ENCODE measurements at places on chromosomes 1 and 21.

DNA sequence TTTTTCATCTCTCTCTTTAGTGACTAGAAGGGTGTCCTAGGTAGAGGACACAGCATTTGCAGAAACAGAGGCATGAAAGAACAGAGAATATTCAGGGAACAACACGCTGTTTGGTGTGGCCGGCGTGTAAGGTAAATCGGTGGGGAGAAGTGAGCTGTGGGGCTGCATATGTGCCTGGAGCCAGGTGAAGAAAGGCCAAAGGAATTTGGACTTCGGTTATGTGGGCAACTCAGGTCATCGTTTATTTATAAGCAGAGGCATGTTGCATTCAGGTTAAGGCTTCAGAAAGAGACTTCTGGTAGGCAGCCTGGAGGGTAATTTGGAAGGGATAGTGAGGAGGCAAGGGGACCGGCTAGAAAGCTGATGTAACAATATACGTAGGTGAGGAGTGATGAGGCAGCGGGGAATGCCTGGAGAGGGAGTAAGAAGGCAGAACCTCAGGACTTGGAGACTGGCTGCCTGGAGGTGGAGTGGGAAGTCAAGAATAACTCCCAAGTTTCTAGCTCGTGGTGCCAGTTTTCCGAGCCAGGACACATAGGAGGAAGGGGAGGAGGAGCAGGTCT, 64.1 kb upstream of the ACOT11 start:
- DNase-seq, result no peak

- DNase-seq, result no peak
Measured at GRCh38 chr1:175207971-175208370, 15.4 kb upstream of the KIAA0040 start.

DNA sequence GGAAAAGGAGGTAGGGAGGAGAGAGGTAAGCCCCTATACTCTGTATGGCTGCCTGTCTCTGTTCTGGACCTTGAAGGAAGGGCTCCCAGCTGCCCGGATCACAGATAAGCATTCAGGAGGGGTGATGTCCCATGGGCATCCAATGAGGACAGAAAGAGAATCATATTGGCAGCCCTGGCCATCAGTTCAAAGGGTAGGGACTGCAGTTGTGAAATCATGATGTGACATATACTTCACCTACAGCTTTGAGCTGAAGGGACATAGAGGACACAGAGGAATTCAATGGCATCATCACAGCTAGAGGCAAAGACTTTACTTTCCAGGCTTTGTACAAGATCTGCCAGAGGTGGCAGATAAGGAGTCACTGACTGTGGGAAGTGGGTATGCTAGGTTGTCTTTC, 21.6 kb downstream of the DDX20 start:
- DNase-seq, result no peak

- DNase-seq, result no peak
Measured at GRCh38 chr1:113780374-113781146, 21.3 kb upstream of the PHTF1 start.

- no peak for DNase-seq
Measured at GRCh38 chr21:44052071-44052829, 40.1 kb downstream of the TRAPPC10 start.

- no peak for DNase-seq
Measured at GRCh38 chr1:211985556-211986264, 49.6 kb downstream of the INTS7 start.

- no peak for DNase-seq
Measured at GRCh38 chr1:185400052-185400451, 83.0 kb upstream of the IVNS1ABP start.

- no peak for DNase-seq
Measured at GRCh38 chr1:70405780-70406416, 5.2 kb upstream of the CTH start.

GRCh38 chr1:37439349-37439995, 34.9 kb upstream of the ZC3H12A start:
- no peak for DNase-seq

- no peak for DNase-seq
Measured at GRCh38 chr1:246828818-246829217, 102.9 kb downstream of the AHCTF1 start.

DNA sequence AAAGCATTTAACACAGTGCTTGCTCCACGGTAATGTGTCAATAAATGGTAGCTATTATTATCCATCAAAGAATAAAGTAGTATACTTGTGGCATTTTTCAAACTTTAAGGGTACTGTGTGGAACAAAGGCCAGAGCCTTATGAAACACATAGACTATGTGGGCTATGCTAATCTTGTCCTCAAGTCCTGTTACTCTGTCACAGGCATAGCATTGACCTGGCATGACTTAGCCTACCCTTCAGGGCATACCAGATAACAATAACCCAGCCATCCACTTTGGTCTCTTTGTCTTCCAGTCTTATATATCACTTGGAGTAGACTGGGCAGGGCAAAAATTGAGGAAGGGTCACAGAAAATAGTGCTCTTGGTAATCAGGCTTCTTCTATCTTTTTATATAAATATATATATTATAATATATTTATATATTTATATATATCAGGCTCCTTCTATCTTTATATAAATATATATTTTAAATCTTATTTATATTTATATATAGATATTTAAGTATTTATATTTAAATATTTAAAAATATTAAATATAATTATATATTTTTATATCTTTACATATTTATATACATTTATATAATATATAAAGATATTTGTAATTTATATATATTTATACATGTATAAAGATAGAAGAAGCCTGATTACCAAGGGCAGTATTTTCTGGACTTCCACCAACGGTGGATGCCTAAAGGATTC, 66.1 kb upstream of the CNN3 start:
- no peak for DNase-seq

GRCh38 chr1:16174886-16175598, 19.2 kb upstream of the EPHA2 start:
- no peak for DNase-seq

DNA sequence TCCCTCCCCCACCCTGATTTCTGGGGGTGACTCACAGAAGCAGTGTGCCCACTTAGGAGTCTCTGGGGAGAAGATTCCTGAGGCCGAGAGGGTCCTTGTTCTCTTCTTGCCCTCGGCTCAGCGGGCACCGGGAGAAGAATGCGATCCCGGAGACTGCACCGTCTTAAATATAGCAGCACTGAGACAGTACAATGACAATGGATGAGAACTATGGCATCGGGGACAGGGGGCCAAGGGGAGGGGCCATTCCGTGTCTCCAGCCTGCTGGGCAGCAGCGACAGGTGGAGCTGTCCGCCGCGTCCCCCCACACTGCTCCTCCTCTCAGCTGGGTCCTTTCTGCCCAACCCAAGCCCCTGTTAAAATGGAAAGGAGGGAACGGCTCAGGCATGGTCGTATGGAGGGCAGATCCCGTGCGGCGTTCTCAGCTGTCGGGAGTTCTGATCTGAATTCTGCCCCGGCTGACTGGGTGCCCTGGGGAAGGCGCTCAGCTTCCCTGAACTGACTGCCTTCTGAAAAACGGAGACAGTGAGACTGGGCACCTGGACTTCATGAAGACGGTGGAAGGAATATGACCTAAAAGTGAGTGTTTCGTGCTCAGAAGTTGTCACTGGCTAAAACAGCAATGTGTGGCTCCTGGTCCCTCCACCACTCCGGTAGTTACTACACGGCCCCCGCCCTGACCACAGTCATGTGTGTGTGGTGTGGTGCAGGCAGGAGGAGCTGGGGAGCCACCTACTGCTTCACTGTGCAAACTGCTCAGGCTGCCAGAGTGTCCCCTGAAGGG, at the start of gene MYOM3:
MYOM3 (minus strand) TSS at position 140 of the 784 bp plus-strand sequence. CDS start 3,499 bp downstream, outside the sequence.
- DNase-seq, result peak; percentile 29

- no peak for DNase-seq
Measured at GRCh38 chr1:64060611-64061302, 142.7 kb upstream of the UBE2U start.

- DNase-seq, result no peak
Measured at GRCh38 chr1:172845371-172845770, 186.5 kb downstream of the FASLG start.

- DNase-seq, result no peak
Measured at GRCh38 chr1:169487561-169487960, 1.8 kb upstream of the SLC19A2 start.

DNA sequence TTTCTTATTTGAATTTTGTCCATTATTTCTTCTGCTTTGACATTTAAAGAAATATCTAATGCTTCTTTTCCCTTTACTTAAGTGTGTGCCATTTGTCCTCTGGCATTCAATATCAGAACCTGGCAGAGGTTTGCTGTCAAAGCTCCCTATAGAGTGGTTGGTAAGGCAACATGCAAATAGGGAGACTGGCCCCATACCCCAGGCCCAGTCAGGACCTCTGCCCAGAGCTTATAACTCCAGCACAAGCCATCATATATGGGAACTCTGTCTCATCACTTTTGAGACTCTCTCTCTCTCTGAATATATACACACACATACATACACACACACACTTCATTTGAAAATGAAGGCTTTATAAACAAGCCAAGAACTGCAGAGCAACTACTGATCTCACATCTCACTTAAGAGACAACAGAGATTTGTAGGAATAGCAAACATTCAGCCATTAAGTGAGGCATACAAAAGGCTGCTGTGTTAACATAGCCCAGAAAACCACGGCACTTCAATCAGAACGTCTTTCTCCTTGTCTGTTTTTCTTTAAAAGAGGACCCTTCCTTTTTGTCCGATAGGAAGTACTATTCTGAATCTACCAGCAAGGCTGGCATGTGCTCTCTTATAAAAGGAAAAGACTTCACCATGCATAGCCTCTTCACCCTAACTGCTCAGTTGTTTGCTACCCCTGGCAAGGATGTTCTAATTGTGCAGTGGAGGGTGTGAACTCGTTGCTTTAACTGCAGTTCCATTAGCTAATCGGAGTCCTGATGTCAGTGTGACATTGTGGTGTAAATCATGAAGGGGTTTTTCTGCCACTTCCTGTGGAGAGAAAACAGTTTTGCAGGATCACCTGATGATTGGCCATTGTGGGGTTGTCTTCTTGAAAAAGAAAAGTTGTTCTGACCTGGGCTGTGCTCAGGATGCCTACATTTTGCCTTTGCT, 101.7 kb downstream of the NR5A2 start:
- DNase-seq, result no peak

GRCh38 chr1:198936371-198937083, 297.7 kb downstream of the PTPRC start:
- DNase-seq, result no peak

DNA sequence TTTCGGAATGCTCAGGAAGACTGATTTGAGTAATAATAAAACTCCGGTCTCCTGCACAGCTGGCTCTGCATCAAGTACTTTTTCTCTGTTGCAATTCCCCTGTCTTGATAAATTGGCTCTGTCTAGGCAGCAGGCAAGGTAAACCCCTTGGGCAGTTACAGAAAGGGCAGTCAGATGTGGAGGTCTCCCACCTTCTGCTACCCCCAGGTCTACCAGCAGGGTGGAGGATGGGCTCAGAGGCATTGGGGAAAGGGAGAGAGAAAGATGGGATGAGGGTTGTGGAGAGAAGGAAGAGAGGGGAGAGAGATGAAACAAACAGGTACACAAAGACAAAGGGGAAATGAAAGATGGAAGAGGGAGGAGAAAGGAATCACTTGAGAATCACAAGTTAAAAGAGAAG, 156.8 kb downstream of the MIS18A start:
- DNase-seq, result no peak
